Stomach (tissue), 19 donors: ENCODE measurements at places on chromosomes 6 and 20. TPM values are rescaled to one million over a fixed set of nuclear protein-coding genes. Genes with fewer than 3 reads are reported as not detected.

TTK gene
- polyA plus RNA-seq: 3.5 TPM

SLC22A3 gene
- polyA plus RNA-seq: 8.8 TPM

DNA sequence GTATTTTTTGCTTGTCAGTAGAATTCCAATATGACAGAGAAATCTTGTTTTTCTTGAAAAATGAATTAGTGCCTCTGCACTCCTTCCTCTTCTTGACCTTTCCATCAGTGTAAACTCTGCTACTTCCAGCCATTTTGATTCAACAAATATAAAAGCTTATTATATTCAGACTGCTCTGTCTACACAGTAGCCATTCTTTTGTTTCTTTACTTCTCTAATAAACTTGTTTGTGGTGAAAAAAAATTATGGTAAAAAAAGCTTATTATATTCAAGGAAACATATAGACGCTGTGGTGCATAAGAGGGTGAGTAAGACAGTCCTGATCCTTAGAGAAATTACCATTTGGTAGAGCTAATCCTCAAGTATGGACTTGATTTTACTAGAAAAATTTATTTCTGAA lies 11.6 kb downstream of the CAGE1 start:
- H3K27ac ChIP-seq: no peak overlapping the region
- H3K4me3 ChIP-seq: no peak overlapping the region
- no peaks in the 10 kb centered on the region for H3K27me3 ChIP-seq
- no peaks in the 10 kb centered on the region for H3K4me1 ChIP-seq
- no peaks in the 10 kb centered on the region for H3K36me3 ChIP-seq

DNA sequence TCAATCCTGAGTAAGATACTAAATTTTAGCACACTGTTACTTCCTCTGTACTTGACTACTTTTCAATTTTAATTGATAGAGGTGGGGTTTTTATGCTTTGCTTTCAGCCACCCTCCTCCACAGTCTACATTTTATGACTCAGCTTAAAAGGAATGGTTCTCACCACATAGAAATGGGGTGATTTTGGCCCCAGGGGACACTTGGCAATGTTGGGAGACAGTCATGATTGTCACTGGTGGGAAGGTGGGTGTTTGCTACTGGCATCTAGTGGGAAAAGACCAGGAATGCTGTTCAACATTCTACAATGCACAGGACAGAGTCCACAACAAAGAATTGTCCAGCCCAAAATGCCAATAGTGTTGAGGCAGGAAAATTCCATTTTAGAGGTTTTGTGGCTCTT lies 71.3 kb downstream of the PCSK2 start:
- peaks cover 10% of the 10 kb centered on the region for H3K4me1 ChIP-seq
- H3K36me3 ChIP-seq: no peaks in the 10 kb centered on the region
- no peak overlapping the region for H3K27ac ChIP-seq

- H3K4me3 ChIP-seq: no peak overlapping the region
- no peak for DNase-seq
- H3K27me3 ChIP-seq: no peaks in the 10 kb centered on the region
- no peaks in the 10 kb centered on the region for H3K4me1 ChIP-seq
These were observed 81.2 kb downstream of the EZR start for GRCh38 chr6:158737710-158738615.

SNPH gene
- 4.2 TPM for polyA plus RNA-seq

OR2J1 gene
- polyA plus RNA-seq: not detected

- H3K27ac ChIP-seq: no peak overlapping the region
- H3K36me3 ChIP-seq: no peaks in the 10 kb centered on the region
- no peak for DNase-seq
- no peaks in the 10 kb centered on the region for H3K27me3 ChIP-seq
- H3K4me1 ChIP-seq: peaks cover 22% of the 10 kb centered on the region
These were observed 155.7 kb upstream of the JARID2 start for GRCh38 chr6:15090145-15090579.

DNA sequence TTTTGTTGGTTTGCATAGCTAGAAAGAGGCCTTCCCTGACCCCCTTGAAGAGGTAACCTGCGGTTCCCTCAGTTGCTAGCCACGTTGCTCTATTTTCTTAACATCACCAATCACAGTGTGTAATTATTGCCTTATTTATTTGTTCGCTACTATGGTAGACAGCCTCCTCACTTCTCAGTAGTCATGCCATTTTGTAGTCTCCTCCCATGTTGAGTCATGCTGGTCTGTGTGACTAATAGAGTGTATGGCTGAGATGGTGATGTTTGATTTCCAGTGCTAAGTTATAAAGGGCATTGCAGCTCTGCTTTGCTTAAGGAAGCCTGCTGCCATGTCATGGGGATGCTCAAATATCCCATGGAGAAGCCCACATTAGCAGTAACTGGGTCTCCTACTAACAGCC lies 236.6 kb upstream of the CHD6 start:
- H3K27me3 ChIP-seq: peaks cover 4% of the 10 kb centered on the region
- DNase-seq: no peak
- H3K36me3 ChIP-seq: no peaks in the 10 kb centered on the region
- no peak overlapping the region for H3K27ac ChIP-seq

- H3K4me1 ChIP-seq: no peaks in the 10 kb centered on the region
- peaks cover 23% of the 10 kb centered on the region for H3K27me3 ChIP-seq
- H3K4me3 ChIP-seq: no peak overlapping the region
These were observed 129.4 kb upstream of the AFDN start for GRCh38 chr6:167697316-167697715.

DNA sequence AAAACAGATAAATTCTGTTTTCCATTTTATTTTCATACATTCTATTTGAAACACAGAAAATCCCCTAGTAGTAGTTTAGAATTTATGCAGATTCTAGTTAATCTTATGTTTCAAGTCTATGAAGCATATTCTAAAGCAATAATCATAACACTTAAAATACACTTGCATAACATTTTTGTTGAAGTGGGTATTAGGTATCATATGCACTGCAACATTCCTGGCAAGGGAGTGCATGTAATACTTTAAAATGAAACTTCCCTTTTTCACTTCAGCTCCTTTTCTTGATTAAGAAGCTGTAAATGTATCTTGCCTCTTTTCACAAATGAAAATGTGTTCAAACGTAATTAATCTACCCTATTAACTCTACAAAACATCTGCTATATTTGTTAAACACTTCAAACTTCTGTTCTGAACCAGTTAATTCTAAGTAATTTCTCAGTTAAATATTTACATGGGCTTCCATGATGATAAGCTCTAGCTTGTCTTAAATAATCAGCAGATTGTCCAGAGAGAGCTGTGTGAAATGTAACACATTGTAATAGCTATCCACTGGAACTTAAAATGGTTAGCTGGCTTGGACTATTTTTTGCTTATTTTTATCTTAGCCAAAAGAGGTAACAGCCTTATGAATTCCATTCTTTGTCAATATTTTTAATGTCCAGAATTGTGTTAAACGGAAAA lies 192.8 kb downstream of the COL19A1 start:
- no peaks in the 10 kb centered on the region for H3K4me1 ChIP-seq
- peak; percentile 10 for DNase-seq
- no peaks in the 10 kb centered on the region for H3K36me3 ChIP-seq
- H3K27ac ChIP-seq: no peak overlapping the region

ZC2HC1B gene
- not detected for polyA plus RNA-seq

DNA sequence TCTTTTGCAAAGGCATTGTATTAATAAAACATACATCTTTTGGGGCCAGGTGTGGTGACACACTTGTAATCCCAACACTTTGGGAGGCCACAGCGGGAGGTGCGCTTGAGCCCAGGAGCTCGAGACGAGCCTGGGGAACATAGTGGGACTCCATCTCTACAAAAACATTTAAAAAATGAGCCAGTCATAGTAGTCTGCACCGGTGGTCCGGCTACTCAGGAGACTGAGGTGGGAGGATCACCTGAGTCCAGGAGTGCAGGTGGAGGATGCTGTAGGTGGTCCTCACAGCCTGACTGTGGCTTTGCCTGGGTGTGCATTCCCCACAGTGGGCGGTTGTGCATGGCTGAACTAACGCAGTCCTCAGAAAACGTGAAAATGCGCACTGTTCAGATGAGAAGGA lies 162.5 kb downstream of the DLL1 start:
- no peaks in the 10 kb centered on the region for H3K27me3 ChIP-seq
- H3K4me3 ChIP-seq: no peak overlapping the region
- H3K36me3 ChIP-seq: no peaks in the 10 kb centered on the region

FNDC1 gene
- 0.10 TPM for polyA plus RNA-seq

- no peaks in the 10 kb centered on the region for H3K4me1 ChIP-seq
- no peak overlapping the region for H3K4me3 ChIP-seq
- H3K36me3 ChIP-seq: no peaks in the 10 kb centered on the region
- no peaks in the 10 kb centered on the region for H3K27me3 ChIP-seq
- H3K27ac ChIP-seq: no peak overlapping the region
These were observed 94.3 kb upstream of the NKX2-2 start for GRCh38 chr20:21607971-21608725.

GRCh38 chr20:38034961-38035360 lies 1.4 kb downstream of the RPRD1B start:
- DNase-seq: no peak
- H3K27me3 ChIP-seq: no peaks in the 10 kb centered on the region
- no peak overlapping the region for H3K27ac ChIP-seq
- H3K4me3 ChIP-seq: peak overlapping the region; percentile 96
- H3K36me3 ChIP-seq: peaks cover 20% of the 10 kb centered on the region
- H3K4me1 ChIP-seq: peaks cover 45% of the 10 kb centered on the region

SLC35D3 gene
- 0.31 TPM for polyA plus RNA-seq

GRCh38 chr6:81531869-81532561 lies 220.5 kb downstream of the TENT5A start:
- DNase-seq: no peak
- H3K4me1 ChIP-seq: peaks cover 10% of the 10 kb centered on the region
- no peak overlapping the region for H3K4me3 ChIP-seq

DNA sequence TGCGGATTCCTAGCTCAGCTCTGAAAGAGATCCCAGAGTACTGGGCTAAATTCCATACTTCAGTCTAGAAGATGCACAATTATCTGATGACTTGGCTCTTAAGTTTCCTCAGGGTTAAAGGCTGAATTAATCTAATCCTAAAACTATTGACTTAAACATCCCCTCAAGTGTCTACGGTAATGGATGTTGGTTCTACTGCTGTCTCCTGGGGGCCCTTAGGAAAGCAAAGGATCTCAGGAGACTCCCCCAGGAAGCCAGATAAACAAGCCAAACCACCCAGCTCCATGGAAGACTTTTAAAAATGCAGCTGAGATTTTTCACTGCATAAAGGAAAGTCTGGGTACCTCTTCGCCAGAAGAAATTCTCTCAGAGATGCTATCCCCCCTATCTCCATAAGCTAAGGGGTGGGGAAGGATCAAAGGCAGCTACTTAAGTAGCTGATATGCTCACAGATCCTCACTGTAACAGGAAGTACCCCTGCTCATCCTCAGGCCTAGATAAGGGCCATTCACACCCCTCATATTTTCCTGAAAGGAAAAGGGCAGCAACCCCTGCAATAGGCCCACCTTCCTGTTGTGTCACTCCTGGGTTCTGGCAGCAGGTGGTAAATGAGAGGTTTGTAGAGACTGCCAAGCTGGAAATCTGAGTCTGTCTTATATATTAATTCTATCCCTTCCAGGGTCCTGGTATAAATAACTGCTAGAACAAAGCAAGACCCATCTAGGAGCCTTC lies 9.3 kb downstream of the NDRG3 start:
- H3K27me3 ChIP-seq: no peaks in the 10 kb centered on the region
- H3K36me3 ChIP-seq: no peaks in the 10 kb centered on the region
- H3K4me1 ChIP-seq: no peaks in the 10 kb centered on the region

- H3K4me3 ChIP-seq: no peak overlapping the region
- H3K27ac ChIP-seq: no peak overlapping the region
- no peak for DNase-seq
- no peaks in the 10 kb centered on the region for H3K27me3 ChIP-seq
- H3K4me1 ChIP-seq: no peaks in the 10 kb centered on the region
These were observed 104.6 kb downstream of the POPDC3 start for GRCh38 chr6:105075210-105075609.

- H3K4me3 ChIP-seq: peak overlapping the region; percentile 53
- peaks cover 82% of the 10 kb centered on the region for H3K27me3 ChIP-seq
- no peaks in the 10 kb centered on the region for H3K36me3 ChIP-seq
- peaks cover 14% of the 10 kb centered on the region for H3K4me1 ChIP-seq
- peak overlapping the region; percentile 81 for H3K27ac ChIP-seq
These were observed 74.4 kb upstream of the GATA5 start for GRCh38 chr20:62550087-62550632.

DNA sequence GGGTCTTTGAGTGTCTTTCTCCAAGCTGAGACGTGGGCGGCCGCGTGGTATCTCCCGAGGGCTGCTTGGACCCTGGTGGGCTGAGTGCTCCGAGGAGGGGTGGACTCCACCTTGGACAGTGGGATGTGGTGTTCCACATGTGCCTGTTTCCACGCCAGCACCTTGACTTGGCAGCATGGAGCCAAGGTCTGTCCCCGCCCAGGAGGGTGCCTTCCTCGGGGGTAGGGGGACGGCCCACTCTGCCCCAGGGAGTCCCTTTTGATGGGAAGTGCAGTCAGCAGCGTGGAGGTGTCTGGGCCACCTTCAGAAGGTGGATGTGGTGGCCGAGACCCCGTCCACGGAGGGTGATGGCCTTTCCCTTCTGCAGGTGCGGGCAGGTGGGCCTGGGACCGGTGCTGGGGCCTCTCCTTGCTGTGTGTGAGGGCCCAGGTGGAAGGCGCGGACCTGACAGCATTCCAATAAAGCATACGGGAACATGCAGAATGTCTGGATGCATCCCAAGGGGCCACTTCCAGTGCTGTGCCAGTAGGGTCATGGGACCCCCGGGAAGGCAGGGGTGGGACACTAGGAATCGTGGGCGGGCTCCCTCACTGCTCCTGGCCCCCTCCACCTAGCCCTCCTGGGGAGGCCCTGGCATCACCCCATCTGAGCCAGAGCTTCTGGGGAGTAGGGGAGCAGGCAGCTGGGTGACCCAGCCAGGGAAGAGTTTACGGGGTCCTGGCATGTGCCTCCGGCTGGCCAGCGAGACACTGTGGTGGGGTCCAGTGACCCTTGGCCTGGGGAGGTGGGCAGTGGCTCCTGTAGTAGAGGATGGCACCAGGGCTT lies 3.5 kb upstream of the COL20A1 start:
- no peak overlapping the region for H3K27ac ChIP-seq
- peaks cover 52% of the 10 kb centered on the region for H3K36me3 ChIP-seq
- peaks cover 12% of the 10 kb centered on the region for H3K4me1 ChIP-seq
- peaks cover 13% of the 10 kb centered on the region for H3K27me3 ChIP-seq

- H3K27me3 ChIP-seq: no peaks in the 10 kb centered on the region
- H3K4me1 ChIP-seq: peaks cover 17% of the 10 kb centered on the region
- H3K4me3 ChIP-seq: no peak overlapping the region
- DNase-seq: no peak
These were observed 612 bp downstream of the TNNC2 start for GRCh38 chr20:45826381-45827019.

HRH3 gene
- polyA plus RNA-seq: not detected

GNAS-AS1 gene
- polyA plus RNA-seq: not detected

- no peaks in the 10 kb centered on the region for H3K36me3 ChIP-seq
- H3K27ac ChIP-seq: peak overlapping the region; percentile 52
- H3K27me3 ChIP-seq: no peaks in the 10 kb centered on the region
- no peaks in the 10 kb centered on the region for H3K4me1 ChIP-seq
These were observed 174.2 kb upstream of the THBS2 start for GRCh38 chr6:169427856-169428255.

CNKSR3 gene
- 5.7 TPM for polyA plus RNA-seq

- H3K27me3 ChIP-seq: no peaks in the 10 kb centered on the region
- no peak for DNase-seq
- H3K36me3 ChIP-seq: no peaks in the 10 kb centered on the region
- H3K4me3 ChIP-seq: no peak overlapping the region
These were observed 122.3 kb downstream of the THBS2 start for GRCh38 chr6:169131390-169131789.

GRCh38 chr6:123527406-123527805 lies 109.3 kb downstream of the TRDN start:
- no peak for DNase-seq
- H3K36me3 ChIP-seq: no peaks in the 10 kb centered on the region
- H3K27me3 ChIP-seq: no peaks in the 10 kb centered on the region
- H3K4me3 ChIP-seq: no peak overlapping the region
- H3K4me1 ChIP-seq: no peaks in the 10 kb centered on the region

GRCh38 chr6:83467620-83468036 lies 36.8 kb upstream of the ME1 start:
- no peaks in the 10 kb centered on the region for H3K36me3 ChIP-seq
- H3K4me3 ChIP-seq: no peak overlapping the region
- H3K27ac ChIP-seq: no peak overlapping the region
- no peaks in the 10 kb centered on the region for H3K27me3 ChIP-seq
- H3K4me1 ChIP-seq: no peaks in the 10 kb centered on the region
